ENCODE measurements at places on chromosomes 4 and X.

- DNase-seq = no peak
Measured at GRCh38 chr4:42412251-42412650, 15.0 kb downstream of the SHISA3 start.

GRCh38 chr4:27006646-27007045 is 146.0 kb downstream of the STIM2 start:
- DNase-seq = no peak

- no peak for DNase-seq
Measured at GRCh38 chr4:47032405-47033106, 1.2 kb downstream of the GABRB1 start.

DNA sequence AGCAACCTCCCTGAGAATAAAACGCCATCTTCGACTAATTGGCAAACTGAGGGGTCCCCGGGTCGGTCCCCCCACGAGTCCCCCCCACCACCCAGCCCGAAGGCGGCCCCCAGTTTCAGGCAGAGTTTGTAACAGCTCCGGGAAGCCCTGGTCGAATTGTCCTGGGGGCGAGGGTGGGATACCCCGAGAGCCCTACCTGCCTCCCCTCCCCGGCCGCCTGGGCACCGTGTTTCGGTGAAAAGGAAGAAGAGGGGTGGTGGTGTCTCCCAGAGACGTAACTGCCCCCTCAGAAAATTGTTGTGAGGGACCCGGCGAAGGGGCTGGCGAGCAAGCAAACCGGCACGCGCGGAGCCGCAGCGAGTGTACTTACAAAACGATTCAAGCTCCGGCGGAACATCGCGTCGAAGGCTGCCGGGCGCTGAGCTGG is 1.2 kb downstream of the ATP11C start:
- DNase-seq = no peak

DNA sequence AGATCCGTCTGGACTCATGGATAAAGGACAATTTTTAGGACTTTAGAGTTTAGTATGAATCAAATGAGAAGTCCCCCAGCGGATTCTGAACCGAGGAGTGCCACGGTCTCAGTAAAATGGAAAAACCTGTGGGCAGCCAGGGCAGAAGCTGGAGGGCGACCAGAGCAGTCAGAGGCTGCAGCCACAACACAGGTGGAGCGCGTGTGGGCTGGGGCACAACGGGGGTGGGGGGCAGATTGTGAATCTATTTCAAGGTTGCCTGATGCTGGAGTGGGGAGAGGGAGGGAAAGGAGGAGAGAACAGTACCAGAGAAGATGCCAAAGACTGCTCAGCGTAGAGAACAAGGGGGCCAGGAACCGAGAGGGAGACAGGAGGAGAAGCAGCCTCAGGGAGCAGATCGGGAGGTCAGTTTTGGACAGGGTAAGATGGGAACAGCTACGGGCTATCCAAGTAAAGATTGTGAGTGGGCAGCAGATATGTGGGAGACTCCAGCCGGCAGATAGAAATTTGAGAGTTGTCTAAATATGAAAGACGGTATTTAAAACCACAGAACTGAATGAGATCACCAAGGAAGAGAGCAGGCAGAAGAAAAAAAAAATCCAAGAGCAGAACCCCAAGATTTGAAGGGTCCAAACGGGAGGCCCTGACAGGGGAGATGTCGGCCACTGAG is 9.5 kb downstream of the FAT1 start:
- no peak for DNase-seq

DNA sequence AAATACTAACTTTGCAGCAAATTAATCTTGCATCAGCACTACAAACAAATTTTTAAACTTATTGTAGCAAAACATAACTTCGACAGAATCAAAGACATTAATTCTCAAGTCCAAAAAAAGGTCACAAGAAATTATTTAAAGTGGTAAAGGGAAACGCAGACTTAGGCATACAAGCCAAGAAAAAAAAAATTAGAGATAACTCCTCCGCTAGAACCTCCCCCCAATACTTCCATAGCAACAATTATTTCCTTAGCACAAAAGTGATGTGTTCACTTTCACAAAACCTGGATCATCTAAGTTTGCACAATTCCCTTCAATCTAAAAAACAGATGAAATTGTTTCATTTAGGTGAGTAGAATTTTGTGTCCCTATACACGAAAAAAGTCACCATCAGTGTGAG is 1.1 kb downstream of the LRBA start:
- DNase-seq = no peak

DNA sequence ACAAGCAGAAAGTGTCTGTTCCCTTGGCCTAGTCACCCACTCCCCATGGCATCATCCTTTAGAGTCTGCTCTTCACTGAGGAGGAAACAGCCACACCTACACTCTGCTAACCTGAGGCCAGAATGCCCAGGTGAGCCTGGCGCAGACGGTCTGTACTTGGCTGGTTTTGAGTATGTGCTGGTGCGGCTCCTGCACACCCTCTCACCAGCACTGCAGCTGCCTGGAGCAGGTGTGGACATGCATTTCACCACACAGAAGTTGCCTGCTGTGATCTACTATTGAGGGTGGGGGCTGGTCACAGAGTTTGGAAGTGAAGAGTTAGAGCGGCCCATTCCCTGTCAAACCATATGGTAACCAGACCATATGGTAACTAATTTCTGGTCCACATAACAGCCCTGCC is 39.5 kb downstream of the KANTR start:
- DNase-seq = no peak

GRCh38 chr4:23365086-23365485 is 524.8 kb downstream of the PPARGC1A start:
- DNase-seq = no peak

GRCh38 chr4:124462954-124463828 is 249.3 kb downstream of the ANKRD50 start:
- no peak for DNase-seq

GRCh38 chr4:136725286-136726081 is 806.8 kb downstream of the PCDH18 start:
- DNase-seq = no peak

DNA sequence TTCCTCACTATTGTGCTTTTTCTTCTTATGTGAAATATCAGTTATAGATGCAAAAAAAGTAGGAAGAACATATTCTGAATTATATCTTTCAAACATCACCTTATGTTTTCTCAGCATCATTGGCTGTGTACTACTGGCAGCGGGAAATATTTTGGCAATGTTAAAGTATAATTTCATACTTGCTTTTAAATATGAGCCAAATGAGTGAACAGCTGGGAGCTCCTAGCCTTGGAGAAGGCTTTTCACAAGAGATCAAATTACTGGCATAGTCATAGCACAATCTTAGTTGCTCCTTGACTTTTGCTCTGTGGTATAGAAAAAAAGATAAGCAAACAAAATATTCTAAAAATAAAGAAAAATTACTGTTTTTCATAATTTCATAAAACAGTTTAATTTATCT is 1575.8 kb upstream of the PABPC4L start:
- DNase-seq = no peak

DNA sequence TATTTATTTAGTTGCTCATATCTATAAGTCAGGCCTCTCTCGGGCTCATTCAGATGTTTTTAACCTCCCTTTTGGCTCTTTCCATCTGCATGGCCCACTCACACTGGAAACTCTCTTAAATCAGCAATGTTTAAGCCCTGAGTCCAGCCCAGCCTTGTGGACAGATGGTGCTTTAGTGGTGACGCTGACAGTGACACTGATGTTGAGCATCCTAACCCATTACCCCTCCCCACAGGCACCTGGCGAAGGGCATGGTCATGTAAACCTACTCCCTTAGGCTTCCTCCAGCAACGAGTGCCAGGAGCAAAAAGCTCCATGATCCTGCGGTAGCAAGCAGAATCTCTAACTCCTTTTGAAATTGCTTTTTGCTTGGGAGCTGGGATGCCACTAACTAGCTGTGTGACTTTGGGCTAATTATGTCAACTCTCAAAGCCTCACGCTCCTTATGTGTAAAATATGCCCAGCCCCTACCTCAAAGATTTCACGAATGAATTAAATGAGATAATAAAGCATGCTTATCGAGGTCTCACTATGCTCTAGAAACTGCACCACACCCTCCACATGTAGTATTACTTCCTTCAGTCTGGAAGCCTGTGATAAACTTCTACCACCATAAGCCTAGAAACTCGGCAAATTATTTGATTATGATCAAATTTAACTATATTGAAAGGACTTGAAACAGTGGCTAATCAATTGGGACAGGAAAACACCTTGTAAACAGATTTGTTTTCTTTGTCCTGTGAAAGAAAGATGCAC is 569.4 kb downstream of the BCOR start:
- DNase-seq = no peak

- no peak for DNase-seq
Measured at GRCh38 chr4:57090079-57090478, 20.1 kb downstream of the IGFBP7 start.

DNA sequence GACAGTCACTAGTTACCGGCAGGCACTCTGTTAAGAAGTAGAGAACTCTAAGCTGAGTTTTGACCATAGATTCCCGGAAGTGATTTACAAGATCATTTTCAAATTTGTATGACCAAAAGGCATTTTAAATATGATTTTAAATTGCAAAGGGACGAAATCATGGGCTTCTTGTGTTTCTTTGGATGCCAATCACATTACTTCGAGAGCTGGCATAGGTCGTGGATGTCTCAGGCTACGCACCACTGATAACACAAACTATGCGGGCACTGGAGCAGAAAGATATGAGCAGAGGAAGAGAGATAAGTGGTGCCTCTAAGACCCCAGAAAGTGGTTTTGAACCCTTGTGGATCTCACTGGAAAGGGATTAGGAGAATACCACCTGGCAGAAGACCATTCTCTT is 294.2 kb upstream of the FTHL17 start:
- no peak for DNase-seq

- DNase-seq = no peak
Measured at GRCh38 chr4:165207016-165207430, 338 bp upstream of the KLHL2 start.
